Epithelial cell of umbilical artery (primary cell): ENCODE measurements at places on chromosomes 12 and 14. TPM values are rescaled to one million over a fixed set of nuclear protein-coding genes. Genes with fewer than 3 reads are reported as not detected.

Gene PTPRO
- not detected in 2 replicates for total RNA-seq

Gene IL31
- total RNA-seq: not detected in 2 replicates

Gene SPIC
- not detected in 2 replicates for total RNA-seq

Gene ANKRD33
- 0.15 and 0.32 TPM in 2 replicates for total RNA-seq

Gene RTL1
- total RNA-seq: not detected in 2 replicates

Gene KCNA1
- not detected in 2 replicates for total RNA-seq

Gene GUCY2C
- not detected in 2 replicates for total RNA-seq

Gene SMCO2
- not detected in 2 replicates for total RNA-seq

Gene NOXRED1
- total RNA-seq: 0.15 TPM in 1 of 2 replicates, not detected in the other

Gene KCNK13
- total RNA-seq: not detected in 2 replicates

Gene ARHGDIB
- total RNA-seq: 199 and 403 TPM in 2 replicates
